ENCODE measurements at places on chromosomes 11 and 22.

- DNase-seq, result no peak
Measured at GRCh38 chr11:62399172-62399877, 19.5 kb upstream of the SCGB1A1 start.

- no peak for DNase-seq
Measured at GRCh38 chr22:48361099-48361639, 1466.5 kb downstream of the BRD1 start.

DNA sequence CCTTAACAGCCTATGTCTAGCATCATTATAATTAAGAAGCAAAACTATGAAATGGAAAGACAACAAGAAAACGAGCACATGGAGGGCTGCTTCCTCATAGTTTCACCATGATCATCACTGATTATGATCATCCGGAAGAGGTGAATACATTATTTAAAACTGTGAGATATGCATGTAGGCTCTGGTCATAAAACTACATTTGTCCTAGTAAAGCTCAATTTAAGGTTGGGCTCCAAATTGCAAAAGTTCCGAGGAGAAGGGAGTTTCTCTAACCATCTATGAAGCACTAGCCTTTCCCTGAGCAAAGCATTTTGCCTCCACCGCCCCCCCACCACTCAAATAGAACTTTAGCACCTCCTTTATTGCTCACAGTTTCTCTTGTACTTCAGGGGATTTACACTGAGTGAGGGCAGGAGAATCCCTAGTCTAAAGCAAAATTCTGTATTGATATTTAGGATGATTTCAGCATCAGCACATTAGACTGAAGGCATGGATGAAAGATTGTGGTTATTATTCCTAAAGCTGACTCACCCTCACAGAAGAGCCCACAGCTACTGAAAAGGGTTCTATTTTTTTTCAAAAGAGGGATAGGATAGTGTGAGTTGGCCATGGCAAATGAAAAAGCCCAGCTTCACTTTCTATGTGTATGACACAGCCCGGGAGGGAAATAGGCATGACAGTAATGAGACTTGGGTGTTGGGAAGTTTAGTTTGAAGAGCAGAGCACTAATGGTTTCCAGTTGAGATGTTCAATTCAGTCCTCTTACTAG is 203.4 kb downstream of the CADM1 start:
- no peak for DNase-seq

GRCh38 chr11:63686926-63687325 is 5.6 kb downstream of the RTN3 start:
- DNase-seq, result no peak

- DNase-seq, result no peak
Measured at GRCh38 chr22:27110665-27111451, 453.5 kb downstream of the MIAT start.

DNA sequence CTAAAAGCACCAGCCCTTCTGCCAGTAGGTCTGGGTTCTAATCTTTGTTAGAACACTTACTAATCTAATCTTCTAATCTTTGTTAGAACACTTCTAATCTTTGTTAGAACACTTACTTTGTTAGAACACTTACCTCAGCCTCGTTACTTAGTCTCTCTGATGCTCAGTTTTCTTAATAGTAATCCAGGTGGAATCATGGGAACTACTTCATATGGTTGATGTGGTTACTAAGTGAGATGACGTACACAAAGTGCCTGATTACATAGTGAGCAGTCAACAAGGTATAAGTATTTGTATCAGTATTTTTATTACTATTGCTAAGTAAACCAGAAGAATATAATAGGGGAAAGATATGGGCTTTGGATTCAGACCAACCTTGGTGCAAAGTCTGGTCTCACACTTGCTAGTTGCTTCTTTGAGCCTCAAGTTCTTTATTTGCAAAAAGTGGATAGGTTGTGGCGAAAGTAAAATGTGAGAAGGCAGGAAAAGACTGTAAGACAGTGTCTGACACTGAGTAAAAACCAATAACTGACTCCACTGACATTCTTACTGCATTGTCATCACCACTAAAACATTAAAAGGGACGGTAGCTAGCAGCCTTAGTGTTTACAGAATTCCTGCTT is 83.7 kb downstream of the TRAF6 start:
- DNase-seq, result no peak

DNA sequence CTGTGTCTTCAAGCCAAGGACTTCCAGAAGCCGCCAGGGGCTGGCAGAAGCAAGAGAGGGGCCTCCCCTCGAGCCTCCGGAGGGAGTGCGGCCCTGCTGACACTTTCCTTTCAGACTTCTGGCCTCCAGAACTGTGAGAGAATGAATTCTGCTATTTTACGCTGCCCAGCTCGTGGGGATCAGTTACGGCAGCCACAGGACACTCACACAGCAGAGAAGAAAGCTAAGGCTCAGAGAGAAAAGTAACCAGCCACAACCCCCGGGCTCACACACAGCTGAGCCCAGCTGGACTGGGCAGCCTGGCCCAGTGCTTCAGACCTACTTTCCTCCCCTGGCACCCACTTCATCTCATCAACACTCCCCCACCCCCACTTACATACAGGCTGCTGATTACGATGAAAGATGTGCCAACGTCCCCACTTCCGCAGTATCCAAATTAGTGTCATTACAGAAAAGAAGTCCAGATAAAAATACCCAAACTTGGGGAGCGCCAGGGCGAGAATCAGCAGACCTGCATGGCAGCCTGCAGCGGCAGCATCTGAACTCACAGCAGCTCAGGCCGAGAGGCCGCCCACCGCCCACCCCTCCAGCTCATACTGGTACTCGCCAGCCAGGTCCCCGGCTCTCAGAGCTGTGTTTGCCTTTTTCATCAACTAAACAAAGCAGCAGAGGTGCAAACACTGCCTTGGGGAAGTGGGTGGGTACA is 15.3 kb downstream of the PHF21B start:
- no peak for DNase-seq

DNA sequence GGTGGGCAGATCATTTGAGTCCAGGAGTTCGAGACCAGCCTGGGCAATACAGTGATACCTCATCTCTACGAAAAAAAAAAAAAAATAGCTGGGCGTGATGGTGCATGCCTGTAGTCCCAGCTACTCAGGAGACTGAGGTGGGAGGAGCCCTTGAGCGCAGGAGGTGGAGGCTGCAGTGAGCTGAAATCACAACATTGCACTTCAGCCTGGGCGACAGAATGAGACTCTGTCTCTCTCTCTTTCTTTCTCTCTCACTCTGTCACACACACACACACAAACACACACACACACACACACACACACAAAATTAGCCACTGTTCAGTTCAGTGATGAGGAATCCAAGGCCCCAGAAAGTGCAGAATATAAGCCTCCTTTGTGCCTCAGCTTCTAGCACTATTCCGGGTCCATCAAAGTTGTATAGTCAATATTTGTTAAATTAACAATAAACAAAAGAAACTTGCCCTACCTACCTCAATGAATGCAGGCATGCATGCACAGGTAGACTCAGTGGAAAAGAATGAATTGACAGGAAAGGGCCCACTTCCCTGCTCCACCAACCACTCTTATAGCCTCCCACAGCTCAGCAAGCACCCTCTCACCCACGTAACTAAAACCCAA is 3.9 kb upstream of the SMIM35 start:
- no peak for DNase-seq

- no peak for DNase-seq
Measured at GRCh38 chr11:95924414-95924760, 480 bp upstream of the MTMR2 start.

GRCh38 chr11:43734256-43734655 is 53.7 kb downstream of the HSD17B12 start:
- DNase-seq, result no peak

DNA sequence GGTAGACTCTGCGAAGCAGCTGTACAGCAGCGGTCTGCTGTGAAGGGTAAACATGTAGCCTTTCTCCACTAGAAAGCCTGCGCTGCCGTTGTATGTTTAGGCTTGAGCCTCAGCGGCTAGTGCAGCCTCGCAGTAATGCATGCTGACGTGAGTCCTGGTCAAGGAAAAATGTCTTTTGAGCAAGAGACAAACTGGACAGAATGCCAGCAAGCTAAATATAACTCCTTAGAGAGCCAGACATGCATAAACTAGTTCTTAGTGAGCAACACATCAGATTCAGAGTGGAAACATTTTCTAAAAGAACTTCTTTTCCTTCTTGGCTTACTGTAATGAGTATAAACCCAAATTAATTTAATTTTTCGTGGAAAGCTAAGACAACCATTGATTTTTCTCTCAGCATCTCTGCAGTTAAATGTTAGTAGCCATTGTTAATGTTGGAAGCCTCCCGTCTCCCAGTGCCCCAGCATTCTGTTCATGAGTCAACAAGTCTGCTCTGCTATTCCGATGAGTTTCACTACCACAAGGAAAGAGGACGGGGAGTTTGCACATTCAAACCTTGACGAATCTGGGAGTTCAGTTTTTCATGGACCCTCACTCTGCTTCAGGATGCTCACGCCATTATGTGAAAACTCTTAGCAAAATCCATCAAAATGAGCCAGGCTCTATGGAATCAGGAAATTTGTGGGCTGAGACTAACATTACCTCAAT is 51.4 kb downstream of the JAM3 start:
- DNase-seq, result no peak

GRCh38 chr11:12629601-12630313 is 44.5 kb upstream of the TEAD1 start:
- DNase-seq, result no peak

DNA sequence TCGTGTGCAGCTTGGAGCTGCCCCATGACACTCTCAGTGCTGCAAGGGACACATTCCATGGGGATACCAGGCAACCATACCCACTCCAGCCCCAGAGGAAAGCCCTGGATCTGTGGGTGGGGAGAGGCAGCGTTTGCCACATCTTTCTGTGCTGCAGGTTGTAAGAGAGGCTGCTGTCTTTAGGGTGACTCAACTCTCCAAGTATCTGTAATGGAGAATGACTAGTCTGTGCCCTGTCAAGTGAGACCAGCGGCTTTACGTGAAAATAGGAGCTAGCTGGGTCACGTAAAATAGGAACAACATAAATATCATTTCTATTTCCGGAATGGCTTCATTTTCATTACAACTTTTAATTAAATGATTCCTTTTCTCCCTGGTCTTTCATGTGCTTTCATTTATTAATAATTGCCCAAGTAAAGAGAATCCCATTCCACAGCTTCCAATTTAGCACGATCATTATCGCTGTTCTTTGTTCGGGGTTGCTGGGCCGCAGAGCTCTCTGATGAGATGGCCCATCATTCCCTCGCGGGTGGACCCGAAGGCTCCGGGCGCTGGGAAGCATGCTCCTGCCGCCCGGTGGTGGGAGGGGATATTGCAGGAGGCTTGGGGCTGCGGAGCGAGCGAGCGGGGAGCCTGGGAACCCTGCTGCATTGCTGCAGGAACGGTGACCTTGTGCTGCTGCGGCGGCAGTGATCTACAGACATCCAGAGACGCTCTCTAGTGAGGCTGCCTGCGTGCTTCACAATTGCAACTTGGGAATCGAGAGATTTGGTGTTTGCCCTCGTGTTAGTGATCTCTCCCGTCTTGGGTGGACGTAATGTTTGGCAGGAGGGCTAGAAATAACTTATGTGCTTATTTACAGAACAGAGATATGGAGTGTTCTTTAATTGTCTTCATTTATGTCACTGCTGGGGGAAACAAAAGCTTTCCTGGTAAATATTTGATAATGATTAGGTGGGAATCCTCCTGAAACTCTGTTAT is 10.6 kb downstream of the SLC6A5 start:
- no peak for DNase-seq

- DNase-seq, result no peak
Measured at GRCh38 chr11:132595711-132596134, 936.6 kb downstream of the OPCML start.

- no peak for DNase-seq
Measured at GRCh38 chr11:18193010-18193409, 20.4 kb downstream of the MRGPRX4 start.

DNA sequence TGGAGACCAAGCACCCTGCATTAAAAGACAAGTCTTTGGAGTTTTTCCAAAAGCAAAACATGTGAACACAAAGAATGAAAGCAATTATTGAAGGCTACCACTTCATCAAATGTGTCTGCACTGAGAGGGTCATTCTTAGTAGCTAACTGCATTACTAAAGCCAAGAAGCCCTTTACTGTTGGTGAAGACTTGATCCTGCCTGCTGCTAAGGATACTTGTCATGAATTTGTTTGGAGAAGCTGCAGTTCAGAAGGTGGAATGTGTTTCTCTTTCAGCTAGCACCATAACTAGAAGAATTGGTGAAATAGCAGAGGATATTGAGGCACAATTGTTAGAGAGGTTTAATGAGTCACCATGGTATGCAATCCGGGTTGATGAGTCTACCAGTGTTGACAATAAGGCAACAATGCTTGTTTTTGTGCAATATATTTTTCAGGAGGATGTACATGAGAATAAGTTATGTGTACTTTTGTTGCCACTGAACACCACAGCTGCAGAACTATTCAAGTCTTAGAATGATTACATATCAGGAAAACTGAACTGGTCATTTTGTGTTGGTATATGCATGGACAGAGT is 457.3 kb upstream of the ISX start:
- DNase-seq, result no peak

DNA sequence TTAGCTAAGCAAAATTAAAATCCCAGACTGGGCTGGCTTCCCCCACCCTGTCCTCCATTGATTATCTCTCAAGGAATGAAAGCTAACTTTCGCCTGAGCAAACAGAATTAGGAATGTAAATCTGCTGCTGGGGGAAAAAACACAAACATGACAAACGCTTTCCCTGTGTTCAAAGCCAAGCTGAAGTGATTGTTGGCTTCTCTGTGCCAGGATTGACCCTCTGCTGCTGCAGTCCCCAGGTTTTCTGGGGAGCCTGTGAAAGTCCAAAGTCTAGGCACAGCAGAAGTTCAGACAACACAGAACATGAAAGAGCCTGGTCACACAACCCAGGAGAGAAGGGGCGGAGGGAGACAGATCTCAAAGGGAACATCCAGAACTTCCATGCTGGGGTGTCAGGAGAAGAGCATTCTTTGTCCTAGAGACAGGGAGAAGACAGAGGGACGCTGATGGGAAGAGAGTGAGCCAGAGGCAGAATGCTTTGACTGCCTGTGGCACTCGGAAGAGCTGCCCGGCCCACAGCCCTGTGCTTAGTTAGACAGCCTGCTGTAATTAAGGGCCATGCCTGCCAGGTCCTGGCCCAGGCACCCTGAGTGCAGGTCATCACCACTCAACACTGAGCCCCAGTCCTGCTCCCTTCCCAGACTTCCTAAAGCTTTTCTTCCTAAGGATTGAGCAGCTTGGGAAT is 6.9 kb downstream of the PATZ1 start:
- no peak for DNase-seq

GRCh38 chr11:2518983-2519340 is 74.2 kb downstream of the KCNQ1 start:
- DNase-seq, result no peak

Data from stimulated activated CD8-positive, alpha-beta memory T cell treated with anti-CD3 and anti-CD28 coated beads, Interleukin-2, amount 100 ng/mL, for 1 hour (primary cell).